GF-D8 (cell line): ENCODE measurements at places on chromosomes 2 and 18.

GRCh38 chr2:45205985-45206384 lies 196.7 kb upstream of the SIX2 start:
- DNase-seq, result no peak

GRCh38 chr2:7703543-7704144 lies 786.4 kb downstream of the RNF144A start:
- no peak for DNase-seq

DNA sequence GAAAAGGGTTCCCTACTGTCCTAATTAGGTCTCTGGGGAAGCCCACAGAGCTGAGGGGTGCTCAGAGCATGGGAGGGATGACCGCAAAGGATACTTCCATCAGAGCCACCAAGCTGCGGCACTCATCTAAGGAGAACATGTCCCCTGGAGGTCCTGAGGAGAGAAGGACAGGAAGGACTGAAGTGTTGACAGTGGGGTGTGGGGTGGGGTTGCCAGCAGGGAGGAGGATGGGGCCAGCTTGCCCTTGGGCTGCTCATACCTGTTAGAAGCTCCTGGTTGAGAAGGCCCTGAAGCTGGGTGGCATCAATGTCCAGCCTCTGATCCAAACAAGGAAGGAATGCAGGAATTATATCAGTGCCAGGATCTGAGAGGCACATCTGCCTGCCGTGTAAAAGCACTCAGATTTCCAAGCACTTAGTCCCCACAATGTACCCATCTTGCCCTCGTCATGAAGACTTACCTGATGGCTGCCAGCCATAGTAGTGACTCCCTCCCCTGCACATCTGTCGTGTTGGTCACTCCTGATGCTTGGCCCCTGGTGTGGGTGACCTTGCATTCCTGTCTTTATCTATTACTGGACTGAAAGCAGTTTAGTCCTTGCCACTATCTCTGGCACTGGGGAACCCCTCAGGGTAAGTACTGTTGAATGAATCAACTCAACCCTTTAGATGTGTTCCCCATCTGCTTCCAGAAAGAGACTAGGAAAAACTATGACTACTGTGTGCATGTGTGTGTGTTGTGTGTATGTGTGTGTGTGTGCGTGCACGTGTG lies 68.9 kb downstream of the CAPN13 start:
- DNase-seq, result no peak

DNA sequence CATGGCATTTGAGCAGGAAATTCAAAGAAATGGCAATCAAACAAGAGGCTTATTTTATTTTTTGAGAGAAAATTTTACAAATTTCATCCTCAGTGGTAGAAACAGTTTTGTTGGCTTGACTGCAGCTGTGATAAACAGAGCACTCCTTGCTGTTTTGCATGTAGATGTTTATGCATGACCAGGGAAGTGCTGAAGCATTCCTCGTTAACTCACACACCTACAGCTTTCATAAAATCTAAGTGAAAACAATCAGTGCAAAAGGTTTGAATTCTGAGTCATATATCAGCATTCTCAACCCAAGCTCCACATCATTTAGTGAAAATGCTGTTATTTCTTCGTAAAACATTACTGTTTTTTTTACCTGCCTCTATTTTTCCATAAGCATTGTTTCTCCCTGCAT lies 146.6 kb upstream of the CCDC68 start:
- no peak for DNase-seq

GRCh38 chr2:102147935-102148334 lies 5.4 kb downstream of the IL1R1 start:
- DNase-seq, result no peak

DNA sequence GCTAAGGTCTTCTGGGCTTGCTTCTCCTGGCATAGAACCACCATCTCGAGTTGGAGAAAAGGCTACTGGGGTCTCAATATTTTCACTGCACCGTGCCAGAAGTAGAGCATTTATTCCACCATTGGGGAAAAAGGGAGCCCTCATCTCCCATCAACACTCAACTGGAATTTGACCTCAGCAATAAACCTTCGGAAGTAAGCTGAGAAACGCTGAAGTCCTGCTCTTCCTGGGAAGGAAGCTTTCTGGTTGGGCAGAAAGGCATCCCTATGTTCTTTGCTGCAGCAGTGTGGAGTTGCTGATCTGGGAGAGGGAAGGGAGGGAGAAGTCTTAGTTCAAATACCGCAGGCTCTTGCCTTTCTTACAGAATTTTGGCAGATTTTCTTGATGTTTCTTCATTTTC lies 368.8 kb downstream of the NUP35 start:
- DNase-seq, result no peak

DNA sequence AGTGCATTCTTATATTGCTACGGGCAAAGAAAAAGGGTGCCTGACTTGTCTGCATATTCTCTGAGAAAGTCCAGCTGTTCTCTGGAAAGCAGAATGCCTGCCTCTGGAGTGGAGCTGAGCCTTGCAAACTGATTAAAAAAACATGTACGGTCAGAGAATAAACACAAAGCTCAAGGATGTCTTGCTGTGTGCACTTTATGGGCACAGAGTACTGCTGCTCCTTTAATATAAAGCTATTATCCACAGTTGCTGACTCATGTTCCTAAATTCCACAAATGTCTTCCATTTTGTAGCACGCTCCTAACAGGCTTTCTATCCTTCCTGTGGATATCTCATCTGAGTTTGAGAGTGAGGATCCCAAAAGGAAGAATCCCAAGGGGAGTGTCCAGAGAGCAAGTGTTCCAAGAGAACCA lies 229.0 kb downstream of the MREG start:
- no peak for DNase-seq

DNA sequence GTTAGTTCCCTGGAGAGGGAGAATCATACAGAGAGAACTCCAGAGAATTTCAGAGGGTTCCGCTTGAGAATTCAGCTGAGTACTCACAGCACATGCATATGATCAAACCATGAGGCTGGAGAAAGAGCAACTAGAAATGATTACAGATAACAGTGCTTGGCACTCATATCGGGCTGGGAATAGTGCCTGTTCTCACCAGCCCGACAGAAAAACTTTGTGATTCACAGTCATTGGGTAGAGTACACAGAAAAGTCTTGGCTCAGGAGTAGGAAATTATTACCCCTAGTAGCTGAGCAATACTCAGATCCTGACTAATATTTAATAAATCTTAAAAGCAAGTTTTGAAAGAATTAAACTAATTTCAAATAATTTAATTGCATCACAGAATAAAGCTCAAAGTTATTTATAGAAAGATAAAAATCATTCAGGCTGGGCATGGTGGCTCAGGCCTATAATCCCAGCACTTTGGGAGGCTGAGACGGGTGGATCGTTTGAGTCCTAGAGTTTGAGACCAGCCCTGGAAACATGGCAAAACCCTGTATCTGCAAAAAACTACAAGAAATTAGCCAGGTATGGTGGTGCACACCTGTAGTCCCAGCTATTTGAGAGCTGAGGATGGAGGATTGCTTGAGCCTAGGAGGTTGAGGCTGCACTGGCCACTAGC lies 6.8 kb downstream of the WDPCP start:
- no peak for DNase-seq

- no peak for DNase-seq
Measured at GRCh38 chr2:18650221-18650620, 60.9 kb upstream of the NT5C1B start.

- no peak for DNase-seq
Measured at GRCh38 chr2:161122772-161123530, 37.3 kb upstream of the TANK start.

DNA sequence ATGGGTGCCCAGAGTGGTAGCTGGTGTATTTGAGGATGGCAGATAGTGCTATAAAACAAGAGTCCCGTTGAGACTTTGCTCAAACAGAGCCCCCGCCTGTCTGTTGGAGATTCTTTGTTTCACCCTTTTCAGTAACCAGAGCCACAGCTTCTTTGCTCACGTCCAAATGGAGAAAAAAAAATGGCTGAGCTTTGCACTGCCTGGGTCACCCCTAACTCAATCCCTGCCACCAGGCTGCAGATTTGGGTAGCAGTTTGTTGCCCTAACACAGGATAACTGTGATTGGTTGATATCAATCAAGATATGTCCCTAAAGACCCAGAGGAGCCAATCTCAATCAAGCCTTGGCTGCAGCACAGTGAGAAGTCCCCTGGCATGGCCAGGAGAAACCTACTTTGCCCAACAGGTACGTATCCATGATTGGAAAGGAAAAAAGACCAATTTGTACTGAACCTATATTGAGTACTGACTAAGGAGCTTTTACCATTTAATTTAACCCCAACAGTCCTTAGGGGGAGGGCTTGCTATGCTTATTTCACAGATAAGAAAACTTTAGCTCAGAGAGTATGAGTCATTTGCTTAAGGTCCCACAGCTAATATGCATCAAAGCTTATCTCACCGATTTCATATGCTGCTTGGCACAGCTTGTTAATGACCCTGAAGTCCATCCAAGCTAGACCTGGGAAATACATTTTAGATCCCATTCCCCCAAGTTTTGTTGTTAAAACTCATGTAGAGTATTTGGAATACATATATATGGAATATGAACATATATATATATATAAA lies 72.0 kb upstream of the SH3BP4 start:
- no peak for DNase-seq

- no peak for DNase-seq
Measured at GRCh38 chr2:108605947-108606346, 71.7 kb downstream of the LIMS1 start.

- DNase-seq, result no peak
Measured at GRCh38 chr2:210086292-210086691, 83.9 kb downstream of the RPE start.

GRCh38 chr2:240566203-240567136 lies 1.8 kb upstream of the RNPEPL1 start:
- DNase-seq, result peak; percentile 78

GRCh38 chr2:23486684-23487075 lies 101.7 kb downstream of the KLHL29 start:
- no peak for DNase-seq

- peak; percentile 96 for DNase-seq
Measured at GRCh38 chr2:148965623-148966437, 72.7 kb upstream of the LYPD6B start.
